Heart right ventricle (tissue), 16 donors: ENCODE measurements at places on chromosomes 6 and 20. TPM values are rescaled to one million over a fixed set of nuclear protein-coding genes. Genes with fewer than 3 reads are reported as not detected.

DNA sequence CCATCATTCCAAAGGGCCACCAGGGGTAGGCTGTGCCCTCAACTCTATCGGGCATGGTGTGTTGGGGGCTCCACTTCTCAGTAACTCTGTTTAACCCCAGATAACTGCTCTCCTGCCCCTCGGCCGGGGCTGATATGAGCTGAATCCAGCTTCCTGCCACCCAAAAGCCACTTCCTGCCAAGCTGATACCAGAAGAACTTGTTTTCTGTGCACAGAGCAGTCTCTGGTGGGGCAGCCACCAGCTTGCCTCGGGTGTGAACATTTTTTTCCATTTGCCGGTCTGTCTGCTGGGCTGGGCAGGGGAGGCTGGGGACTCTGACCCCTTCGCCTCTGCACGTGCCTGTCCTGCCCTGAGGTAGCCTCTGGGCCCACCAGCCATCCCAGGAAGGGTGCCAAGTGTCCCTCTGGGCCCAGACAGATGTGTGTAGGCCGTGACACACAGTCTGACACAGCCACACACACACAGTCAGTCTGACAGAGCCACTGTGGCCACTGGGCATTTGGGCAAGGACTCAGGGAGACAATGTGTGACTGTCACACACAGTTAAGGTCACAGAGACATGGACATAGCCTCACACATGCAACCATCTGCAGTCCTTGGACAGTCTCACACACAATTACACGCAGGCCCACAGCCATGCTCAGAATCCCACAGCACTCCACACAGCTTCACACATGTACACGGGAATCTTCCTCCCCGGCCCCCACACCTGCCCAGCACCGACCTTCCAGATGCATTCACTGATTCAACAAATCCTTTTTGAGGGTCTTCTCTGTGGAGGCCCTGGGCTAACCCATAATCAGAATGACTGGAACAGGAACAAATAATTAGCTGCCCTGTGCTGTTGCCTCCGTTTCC, 45.1 kb downstream of the NOL4L start:
- no peak for DNase-seq

- DNase-seq, result no peak
Observed at GRCh38 chr6:155400654-155400965, 55.0 kb downstream of the NOX3 start.

DNA sequence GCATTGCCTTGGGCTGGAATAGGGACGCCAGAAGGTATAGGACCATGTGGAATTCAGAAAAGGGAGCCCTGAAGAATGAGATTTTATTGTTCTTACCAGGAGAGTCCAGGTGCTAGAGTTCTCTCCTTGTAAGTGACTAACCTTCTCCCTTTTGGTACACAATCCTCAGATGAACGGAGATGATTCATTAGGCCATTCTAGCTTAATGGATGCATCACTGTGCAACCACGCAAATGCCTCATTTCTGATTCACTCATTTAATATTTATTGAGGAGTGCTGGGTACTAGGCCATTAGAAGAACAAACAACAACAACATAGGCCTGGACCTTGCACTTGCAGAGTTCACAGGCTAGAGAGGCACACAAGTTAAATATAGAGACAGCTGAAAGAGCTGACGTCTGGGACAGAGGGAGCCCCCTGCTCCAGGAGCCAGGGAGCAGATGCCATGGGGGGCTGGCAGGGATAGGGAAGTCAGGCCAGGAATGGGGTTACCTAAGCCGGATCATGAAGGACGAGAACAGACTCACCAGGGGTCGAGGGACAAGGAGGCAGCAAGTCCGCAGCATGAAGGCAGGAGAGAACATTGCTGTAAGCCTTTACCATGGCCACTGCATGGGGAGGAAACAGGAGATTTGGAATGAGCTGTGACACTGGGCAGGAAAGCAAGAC, 179.5 kb upstream of the AKAP12 start:
- no peak for DNase-seq

GRCh38 chr6:11168091-11168635, 56.6 kb upstream of the ERVFRD-1 start:
- no peak for DNase-seq

DNA sequence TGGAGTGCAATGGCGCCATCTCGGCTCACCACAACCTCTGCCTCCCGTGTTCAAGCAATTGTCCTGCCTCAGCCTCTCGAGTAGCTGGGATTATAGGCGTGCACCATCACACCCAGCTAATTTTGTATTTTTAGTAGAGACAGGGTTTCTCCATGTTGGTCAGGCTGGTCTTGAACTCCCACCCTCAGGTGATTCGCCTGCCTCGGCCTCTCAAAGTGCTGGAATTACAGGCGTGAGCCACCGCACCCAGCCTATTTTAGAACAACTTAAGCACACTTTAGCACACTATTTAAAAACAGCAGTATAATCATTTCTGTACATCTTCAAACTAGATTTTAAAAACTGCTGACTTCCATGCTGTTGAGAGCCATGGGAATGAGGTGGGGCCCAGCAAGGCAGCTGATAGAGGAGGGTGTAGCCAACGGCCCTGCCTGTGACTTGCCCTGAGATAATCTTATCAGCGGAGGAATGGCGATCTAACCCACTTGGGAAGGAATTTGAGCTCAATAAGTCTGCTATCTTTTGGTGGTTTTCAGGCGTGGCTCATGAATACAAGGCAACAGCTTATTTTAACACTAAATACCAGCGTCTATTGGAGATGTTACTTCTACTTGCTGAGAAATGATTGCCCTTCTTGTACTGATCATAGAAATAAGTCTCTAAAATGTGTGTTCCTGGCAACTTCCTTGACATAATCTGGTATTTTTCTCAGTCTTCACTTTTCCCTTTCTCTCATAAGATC, 12.1 kb downstream of the ZDHHC14 start:
- no peak for DNase-seq

Gene ZC2HC1B
- total RNA-seq, result not detected

DNA sequence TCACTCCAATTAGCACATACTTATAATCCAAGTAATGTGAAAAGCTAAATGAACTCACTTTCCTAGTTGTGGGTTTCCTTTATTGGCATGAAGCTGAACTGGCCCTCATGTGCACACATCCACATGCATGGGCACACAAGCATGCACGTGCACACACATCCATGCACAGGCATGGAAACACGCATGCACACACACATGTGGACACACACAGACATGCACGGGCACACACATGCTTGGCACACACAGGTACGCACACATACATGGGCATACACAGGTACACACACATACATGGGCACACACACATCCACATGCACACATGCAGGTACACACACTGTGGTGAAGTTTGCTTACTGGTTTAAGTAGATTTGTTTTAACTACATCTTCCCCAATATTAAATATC, 23.8 kb downstream of the SYNDIG1 start:
- no peak for DNase-seq

Gene PARD6B
- total RNA-seq, result 4.1 TPM

Gene NOX3
- total RNA-seq, result not detected

GRCh38 chr20:38342216-38342615, 4.1 kb upstream of the LBP start:
- no peak for DNase-seq

DNA sequence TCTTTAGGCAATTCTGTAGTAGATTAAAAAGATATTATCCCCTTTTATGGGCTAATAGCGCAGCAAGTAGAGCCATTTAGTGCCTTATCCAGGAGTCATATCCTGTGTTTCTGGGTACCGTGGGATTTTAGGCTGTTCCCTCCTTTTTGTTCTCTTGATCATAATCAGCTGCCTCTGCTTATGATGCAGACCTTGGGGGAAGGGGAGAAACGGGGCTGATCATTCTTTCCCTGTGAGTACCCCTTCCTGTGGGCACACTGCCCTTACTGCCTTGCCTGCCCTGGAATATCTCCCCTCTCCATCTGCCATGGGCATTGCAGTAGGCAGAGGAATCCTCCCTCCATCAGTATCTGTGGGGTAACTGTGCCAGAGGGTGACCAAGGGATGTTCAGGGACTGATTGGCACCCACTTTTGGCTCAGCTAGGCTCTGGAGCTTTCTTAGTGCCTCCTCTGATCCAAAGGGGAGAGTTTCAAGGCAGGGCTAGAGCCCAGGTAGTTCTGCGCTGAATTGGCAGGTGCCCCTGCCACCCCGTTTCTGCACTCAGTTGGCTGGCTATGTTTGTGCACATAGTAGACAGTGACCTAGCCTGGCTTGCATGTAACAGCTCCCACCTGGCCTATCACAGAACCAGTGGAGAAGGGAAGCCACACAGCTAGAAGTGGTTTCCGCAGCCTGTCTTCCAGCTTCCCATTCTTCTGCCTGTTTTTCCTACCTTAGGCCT, 103.3 kb downstream of the FIG4 start:
- no peak for DNase-seq

DNA sequence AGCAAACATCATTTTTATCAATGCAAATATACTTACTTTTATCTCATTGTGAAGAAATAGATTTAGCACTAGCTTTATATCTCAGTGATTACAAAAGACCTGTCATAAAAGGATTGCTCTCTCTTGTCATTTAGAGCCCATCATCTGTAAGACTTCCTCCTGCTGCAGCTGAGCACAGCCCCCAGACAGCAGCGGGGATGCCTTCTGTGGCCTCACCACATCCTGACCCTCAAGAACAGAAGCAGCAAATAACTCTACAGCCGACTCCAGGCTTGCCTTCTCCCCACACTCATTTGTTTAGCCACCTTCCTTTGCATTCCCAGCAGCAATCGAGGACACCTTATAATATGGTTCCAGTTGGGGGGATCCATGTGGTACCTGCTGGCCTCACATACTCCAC, 127.0 kb upstream of the EDN1 start:
- no peak for DNase-seq
